ENCODE measurements at places on chromosomes 2 and 18.

DNA sequence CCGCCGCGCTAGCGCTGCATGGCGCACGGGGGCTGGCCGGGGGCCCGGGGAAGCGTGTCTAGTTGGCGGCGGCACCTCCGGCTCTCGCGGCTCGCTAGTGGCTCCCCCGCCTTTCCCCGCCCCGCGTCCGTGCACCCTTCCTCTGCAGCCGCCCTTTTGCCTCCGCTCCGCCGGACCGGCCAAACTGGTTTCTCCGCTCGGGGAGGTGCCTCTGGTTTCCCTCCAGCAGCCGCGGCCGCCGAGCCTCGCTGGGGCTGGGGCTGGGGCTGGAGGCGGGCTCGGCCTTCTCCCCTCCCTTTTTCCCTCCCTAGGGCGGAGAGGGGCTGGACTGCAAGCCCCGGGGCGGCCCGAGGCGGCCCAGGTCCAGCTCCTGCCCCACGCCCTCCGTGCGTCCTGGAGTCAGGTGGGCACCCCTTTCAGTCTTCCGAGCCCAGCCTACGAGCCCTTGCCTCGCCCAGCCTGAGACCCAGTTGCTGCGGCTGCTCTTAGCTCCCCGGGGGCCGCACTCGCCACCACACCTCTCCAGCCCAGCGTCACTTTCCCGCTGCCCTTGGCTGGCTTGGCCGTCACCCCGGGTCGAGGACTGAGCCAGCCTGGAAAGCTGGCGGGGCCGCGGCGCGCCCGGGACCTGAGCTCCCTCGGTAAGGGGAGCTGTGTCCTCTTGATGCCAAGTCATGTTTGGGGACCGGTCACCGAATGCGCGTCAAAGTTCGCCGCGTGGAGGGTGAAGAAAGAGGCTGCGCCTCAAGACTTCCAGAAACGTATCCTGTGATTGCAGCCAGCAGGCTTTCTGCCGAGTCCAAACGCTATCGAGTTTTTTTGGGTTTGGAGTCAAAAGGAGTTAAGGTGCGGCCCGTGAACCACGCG, at the start of gene ATP8B1:
Gene ATP8B1 (minus strand): TSS at position 213 of the 867 bp plus-strand sequence. CDS start 71,508 bp downstream, outside the sequence.
- DNase-seq, result peak; percentile 83

GRCh38 chr2:33442528-33443079, 33.8 kb upstream of the RASGRP3 start:
- DNase-seq, result peak; percentile 79

DNA sequence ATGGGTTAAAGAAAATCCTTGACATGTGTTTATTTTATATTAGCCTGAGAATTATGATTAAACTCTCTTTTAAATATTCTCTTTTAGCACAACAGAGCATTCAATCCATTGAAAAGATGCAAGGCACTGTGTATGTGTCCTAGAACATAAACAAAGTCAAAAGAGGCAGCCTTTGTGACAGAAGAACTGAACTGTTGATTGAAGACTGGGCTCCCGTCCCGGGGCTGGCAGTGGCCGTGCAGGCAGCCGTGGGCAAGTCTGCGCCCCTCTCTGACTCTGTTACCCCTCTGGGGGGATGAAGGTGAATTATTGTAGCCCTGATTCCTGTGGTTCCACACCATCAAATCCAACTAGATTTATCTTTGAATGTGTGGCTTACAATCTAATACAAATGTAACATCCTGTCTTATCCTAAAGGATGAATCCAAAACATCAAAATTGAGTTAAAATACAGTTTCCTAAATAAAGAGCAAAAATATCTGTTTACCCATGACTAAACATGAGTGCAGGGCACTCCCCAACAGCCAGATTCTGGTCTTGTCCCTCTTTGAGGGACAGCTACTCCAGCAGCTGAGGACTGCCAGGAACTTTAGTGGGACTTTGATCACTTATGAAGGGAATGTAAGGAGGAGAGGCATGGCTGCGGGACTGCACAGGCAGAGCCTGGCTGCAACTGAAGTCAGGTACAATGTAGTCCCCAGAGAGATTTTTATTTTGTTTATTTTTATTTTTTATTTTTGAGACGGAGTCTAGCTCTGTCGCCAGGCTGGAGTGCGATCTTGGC, 37.3 kb upstream of the SH3BP4 start:
- no peak for DNase-seq

- no peak for DNase-seq
These were observed 18.2 kb downstream of the ASPRV1 start for GRCh38 chr2:69943000-69943842.

- DNase-seq, result no peak
These were observed 5.5 kb downstream of the RPE start for GRCh38 chr2:210007895-210008294.

- no peak for DNase-seq
These were observed 100.9 kb downstream of the WDSUB1 start for GRCh38 chr2:159185401-159186130.

DNA sequence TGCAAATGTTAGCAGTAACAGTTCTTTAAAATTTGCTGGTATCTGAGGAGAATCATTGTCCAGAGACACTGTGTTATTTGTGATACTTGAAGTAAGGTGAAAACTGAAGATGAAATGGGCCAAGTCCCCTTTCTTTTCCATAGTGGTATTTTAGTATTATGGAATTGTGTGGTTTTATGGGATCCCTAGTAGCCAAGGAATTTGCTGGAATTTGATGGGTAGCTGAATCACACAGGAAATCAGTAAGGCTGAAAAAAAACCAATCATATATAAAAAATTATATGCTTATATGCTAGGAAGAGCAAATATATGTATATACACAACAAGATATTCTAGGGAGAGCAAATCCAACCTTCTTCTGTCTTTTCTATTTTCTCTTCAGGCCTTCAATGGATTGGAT, 54.2 kb upstream of the TACR1 start:
- no peak for DNase-seq

- no peak for DNase-seq
These were observed 40.2 kb downstream of the LPIN1 start for GRCh38 chr2:11786592-11786991.

DNA sequence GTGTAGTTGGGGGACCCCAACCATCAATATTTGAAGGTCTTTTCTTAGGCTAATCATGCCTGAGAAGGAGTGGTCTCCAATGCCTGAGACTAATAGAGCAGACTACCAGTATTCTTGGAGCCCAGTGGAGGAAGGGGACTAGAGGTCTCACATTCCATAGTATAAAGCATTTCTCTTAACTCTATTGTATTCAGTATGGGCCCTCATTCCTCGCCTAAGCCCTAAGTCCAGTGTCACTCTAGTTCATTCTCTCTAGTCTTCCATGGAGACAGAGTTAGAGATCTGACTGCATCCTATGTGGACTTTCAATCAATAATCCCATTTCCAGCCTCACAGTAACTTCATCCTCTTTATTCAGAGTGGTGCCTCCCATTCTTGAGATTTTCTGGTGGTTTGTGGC, 29.7 kb upstream of the MAP4K4 start:
- no peak for DNase-seq

DNA sequence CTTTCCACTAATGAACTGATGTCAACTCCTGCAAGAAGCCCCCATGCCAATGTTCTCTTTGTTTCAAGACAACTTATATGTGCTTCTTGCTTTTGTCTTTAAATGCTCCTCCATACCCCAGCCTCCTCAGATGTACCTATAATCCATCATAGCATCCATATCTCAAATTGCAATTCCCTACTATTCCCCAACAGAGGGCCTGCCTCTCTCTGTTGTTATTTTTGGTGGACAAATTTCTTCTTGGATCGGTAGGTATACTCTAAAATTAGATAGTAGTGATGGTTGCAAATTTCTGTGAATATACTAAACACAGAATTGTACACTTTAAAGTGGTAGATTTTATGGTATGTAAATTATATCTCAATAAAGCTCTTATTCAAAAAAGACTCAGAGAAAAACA, 820.1 kb downstream of the METTL4 start:
- DNase-seq, result no peak

DNA sequence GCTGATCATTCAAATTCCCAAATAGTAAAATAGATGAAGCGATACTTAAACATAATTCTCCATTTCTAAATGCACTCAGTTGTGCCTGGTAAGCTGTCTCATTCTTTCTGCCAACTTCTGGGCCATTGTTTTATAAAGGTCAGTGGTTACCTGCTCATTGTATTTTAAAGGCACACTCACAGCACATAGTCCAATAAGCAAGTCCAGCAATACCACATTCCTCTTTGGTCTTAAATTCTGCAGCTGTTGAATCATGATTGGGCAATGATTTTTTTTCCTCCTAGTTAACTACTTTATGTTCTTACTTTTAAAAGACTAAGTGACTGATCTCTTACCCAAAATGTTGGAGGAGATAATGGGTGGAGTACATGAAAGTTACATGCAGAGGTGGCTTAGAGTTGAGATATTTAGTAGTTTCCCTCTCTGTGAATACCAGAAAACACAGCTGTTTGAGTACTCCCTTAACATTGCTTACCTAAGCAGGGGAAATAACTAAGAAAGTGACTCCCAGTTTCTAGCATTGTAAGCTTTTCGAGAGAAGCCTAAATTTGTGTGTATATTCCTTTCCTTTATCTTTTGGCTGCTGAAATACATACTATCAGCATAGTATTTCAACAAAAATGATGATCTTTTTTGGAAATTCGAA, 220.7 kb downstream of the CAMKMT start:
- peak; percentile 52 for DNase-seq

GRCh38 chr2:13768274-13768673, 864.2 kb upstream of the LRATD1 start:
- DNase-seq, result no peak

- DNase-seq, result peak; percentile 46
These were observed 767 bp downstream of the RHOB start for GRCh38 chr2:20447437-20448245.

DNA sequence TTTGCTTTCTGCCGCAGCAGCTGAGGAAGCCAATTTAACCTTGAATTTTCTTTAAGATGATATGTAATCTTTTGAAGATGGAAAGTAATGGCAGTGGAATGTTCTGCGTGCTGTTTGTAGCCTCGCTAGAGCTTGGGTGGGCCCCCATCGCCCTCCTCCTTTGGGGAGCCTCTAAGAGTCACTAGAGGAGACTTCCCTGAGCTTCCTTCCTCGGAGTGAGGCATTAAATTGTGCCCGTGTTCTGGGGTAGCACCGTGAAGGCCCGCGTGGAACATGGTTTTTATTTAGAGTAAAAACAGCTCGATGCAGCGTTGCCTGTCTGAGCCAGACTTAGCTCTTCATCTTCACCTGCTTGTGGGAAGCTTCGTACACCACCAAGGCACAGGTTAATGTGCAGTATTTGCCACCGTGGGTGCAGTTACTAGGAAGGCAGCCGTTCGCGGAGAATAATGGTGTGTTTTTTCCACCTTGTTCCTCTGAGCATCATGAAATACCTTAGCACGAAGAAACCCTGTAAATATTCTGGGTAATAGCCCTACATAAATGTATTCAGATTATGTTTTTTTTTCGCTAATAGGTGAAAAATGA, 38.5 kb downstream of the NCK2 start:
- no peak for DNase-seq

- DNase-seq, result no peak
These were observed 128.0 kb downstream of the GPD2 start for GRCh38 chr2:156563994-156564753.

DNA sequence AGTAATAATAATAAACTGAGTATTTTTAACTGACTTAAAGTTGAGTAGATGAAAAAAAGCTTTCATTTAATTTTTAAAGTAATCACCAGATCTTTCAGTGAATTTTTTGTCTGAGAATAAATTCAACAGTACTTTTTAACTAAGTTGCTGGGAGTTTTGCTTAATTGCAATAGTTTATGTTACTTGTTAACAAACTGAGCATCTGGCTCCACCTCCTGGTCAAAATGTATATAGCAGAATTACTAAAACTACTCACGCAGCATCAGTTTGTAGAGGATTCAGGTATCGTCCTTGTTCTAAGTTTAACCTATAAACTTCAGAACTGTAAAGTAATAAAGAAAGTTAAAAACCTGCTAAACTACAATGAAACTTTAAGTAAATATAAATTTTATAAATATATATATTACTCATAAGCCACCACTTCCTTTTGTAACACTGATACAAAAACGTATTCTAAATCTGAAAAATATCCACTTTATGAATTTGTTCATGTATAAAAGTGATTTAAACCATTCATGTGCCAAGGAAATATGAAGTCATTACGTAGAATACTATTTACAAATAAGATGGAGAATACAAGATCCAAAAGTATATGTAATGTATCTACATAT, 21.3 kb downstream of the NOL10 start:
- peak; percentile 49 for DNase-seq

DNA sequence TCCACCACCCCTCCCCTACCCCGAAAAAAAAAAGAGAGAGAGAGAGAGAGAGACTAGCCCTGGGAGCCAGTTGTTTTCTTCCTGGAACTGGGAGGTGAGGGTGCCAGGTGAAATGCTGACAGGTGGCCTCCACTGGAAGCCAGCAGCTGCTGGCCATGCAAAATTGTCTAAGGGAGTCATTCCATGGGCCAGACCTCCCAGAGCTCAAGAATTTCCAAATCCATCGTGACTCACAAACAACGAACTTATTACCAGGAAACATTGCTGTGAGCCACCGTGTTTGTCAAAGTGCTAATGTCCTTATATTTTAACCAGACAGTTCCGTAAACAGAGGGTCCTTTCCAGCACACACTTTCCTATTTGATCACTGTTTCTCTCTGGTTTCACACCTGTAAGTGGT, 68.5 kb upstream of the PID1 start:
- DNase-seq, result peak; percentile 70

GRCh38 chr2:67772216-67773170, 290.3 kb downstream of the C1D start:
- DNase-seq, result no peak

DNA sequence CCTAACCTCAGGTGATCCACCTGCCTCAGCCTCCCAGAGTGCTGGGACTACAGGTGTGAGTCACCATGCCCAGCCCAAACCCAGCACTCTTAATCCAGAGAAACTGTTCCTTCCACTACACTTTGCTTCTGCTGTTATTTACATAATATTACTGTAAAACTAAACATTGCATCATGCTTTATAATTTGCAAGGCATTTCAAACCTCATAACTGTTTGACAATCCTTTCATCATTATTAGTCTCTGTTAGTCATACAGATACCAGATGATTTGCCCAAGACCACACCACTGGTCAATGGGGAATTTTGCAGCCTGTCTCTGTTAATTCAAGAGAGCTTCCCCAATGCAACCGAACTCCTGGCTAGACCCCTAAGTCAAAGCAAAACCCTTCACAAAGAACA, 338.3 kb downstream of the ALK start:
- DNase-seq, result peak; percentile 32

- no peak for DNase-seq
These were observed 11.4 kb downstream of the CDK5R2 start for GRCh38 chr2:218970894-218971293.

DNA sequence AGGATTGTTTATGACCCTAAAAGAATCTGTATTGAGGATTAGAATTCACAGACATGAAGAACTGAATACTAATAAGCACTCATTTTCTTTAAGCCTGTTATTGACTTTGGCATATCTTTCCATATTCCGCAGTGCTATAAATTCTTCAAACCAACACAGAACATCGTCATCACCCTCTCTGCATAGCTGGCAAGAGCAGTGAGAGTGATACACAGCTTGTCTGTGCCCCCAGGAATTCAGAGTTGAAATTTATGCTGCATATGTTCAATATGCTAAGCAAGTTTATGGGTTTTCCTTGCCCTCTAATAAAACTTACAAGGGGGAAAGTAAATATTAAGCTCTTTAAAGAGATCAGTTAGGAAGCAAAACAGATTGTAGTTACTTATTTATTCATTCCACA, 32.7 kb downstream of the CTLA4 start:
- DNase-seq, result no peak

GRCh38 chr2:1652034-1652790, 92.1 kb downstream of the PXDN start:
- DNase-seq, result no peak

Measured in fibroblast of gingiva (primary cell).